NCI-H524 (cell line): ENCODE measurements at places on chromosomes 13 and 19.

DNA sequence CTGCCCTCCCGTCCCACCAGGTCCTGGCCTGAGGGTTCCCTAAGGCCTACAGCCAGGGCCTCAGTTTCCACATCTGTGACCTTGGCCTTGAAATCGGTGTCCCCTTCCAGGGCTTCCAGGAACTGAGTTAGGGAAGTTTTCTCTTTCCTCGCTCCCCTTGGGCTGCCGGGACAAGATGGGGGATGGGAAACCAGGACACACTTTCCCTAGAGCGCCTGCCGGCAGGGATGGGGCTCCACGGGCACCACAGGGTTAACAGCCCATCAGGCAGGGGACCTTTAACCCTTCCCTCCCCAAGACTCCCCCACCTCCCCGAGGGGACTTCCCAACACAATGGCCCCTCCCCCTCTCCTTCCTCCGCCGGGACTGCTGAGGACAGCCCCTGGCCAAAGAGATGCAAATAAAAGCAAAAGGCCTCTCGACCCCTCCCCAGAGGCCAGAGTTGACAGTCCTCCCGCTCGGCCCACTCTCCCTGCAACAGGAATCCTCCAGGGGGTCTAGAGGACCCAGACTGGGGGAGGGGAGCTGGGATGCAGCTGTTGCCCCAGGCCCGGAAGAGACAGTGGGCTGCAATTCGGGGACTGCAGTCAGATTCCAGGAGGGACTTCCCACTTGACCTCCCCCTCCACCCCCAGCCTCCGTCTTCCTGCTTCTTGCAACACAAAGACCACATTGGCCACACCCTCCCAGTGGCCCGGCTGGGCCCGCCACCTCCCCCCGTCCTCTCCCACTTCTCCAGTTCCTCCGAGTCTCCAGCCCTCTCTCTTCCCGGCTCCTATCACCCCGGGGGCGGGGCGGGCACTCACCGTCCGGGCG lies 3.4 kb downstream of the BBC3 start:
- no peak for DNase-seq

DNA sequence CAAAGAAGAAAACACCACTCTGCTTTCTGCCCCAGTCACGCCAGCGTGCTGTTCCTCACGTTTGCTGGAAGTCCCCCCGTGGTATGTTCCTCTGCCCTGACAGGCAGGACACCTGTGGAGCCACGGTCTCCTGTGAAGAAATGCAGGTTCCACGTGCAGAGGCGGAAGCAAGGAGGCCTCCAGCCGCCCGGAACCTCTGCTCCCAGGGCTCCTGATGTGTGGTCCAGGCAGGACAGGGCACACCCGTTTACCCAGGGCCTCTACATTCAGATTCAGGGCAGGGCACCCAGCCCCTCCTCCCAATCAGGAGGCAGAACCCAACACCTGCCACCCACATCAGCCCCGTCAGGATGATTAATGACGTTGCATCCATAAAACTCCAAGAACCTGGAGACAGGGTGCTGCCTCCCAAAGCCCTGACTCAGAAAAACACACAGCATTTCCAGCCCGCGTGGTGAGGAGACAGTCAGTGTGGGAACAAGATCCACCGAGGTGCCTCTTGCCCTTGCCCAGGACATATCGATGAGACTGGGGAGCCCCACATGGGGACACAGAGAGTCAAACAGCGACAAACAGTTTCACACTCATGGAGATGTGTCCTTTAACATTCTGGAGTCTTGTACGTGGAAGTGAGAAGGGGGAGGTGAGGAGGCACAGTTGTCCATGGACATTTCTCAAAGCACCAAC lies 76.2 kb downstream of the COL4A1 start:
- DNase-seq, result peak; percentile 10

DNA sequence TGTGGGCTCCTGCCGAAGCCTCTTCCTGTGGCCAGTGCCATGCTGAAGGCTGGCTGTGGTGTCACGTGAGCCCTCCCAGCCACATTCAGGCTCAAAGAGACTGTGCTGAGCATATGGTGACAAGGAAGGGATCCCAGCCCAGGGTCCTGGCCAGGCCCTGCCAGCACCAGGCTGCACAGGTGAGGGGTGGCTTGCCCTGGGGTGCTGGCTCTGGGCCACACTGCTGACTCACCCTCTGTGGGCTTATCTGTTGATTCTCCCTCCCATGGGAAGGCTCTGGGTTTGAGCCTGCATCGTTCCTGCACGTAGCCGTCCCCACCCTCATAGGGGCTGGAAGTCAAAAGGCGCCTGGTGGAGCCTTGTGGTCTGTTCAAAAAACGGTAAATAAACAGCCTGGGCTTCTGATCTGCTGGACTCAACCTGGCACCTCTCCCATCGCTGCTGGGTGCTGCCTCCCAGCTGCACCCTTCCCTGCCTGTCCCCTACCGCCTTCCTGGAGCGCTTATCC lies 31.1 kb downstream of the DNM2 start:
- peak; percentile 15 for DNase-seq

GRCh38 chr13:94053986-94054593 lies 425.4 kb downstream of the DCT start:
- peak; percentile 73 for DNase-seq

DNA sequence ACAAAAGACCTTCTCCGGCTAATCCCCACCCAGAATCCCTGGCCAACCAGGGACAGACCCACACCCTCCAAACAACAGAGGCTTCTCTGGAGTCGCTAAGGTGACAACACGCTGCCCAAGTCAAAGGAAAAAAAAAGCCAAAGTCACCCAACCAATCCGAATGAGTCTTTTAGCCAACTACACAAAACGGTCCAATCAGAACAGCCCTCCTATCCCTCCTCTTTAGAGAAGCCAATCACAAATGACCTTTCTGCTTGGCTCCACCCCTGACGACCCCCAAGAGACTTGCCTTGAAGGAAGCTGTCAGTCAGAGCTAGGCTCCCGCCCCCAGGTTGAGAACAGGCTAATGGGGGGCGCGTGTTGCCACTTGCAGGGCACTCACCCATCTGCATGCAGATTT lies 6.6 kb upstream of the FBXW9 start:
- DNase-seq, result peak; percentile 59

DNA sequence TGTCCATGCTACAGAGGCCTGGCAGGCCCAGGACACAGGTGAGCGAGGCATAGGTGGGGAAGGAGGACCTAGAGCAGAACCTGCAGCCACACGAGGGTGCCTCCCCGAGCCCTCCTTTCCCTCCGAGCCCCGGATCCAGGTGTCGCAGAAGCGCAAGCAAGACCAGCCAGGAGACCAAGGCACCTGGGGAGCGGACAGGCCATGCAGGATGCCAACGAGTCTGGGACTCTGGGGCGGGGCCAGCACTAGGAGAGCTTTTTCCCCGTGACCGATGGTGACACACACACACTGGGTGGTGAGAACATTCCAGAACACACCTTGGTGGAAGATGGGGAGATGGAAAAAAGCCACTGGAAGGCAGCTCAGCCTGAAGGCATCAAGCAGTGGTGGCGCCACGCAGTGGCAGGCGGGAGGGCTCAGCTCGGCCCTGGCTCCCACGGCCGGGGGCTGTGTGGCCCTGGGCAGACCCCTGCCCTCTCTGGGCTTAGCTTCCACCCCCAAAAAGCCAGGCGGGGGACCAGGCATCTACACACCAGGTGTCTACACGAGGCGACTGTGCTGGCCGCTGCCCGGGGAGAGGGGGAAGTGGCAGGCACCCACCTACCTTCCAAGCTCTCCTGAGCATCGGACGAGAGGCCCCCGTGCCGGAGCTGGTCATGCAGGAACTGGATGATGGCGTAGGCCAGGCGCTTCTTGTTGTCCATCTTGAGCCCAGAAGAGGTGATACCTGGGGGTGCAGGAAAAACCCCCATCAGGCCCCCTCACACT lies 14.5 kb downstream of the SGTA start:
- DNase-seq, result no peak
